ENCODE measurements at places on chromosomes 3 and 15.

DNA sequence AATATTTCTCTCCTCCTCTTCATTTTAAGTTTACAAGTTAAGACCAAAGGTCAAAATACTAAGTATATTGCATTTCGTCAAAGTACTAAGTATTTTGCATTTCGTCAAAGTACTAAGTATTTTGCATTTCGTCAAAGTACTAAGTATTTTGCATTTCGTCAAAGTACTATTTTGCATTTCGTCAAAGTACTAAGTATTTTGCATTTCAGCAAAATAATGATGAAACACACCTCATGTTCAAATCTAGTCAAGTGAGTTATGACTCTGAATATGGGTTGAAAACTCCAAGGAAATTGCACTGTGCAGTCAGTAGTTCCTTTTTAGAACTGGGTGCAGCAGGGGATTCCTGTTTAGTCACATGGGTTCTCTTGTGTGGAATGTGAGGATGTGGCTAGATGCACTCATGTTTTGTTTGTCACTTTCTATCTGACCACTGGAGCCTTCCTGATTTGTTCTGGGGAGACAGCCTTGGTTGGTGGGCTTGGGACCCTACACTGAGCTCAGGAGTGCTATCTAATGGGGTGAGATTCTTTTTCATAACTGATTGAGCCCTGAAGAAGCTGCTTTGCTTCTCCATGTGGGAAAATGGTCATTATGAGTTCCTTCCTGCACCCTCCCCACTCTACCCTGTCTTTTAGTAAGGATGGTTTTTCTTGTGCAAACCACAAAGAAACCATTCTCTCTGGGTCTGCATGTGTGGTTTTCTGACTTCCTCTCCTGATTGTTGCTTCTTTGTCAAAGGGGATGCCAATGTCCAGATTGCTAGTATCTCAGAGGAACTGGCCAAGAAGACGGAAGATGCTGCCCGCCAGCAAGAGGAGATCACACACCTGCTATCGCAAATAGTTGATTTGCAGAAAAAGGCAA lies 73.4 kb downstream of the CCK start:
- DNase-seq: peak; percentile 42

GRCh38 chr3:65617787-65618186 lies 420.9 kb downstream of the MAGI1 start:
- no peak for DNase-seq

GRCh38 chr3:130757611-130758150 lies 11.1 kb upstream of the PIK3R4 start:
- DNase-seq: no peak

DNA sequence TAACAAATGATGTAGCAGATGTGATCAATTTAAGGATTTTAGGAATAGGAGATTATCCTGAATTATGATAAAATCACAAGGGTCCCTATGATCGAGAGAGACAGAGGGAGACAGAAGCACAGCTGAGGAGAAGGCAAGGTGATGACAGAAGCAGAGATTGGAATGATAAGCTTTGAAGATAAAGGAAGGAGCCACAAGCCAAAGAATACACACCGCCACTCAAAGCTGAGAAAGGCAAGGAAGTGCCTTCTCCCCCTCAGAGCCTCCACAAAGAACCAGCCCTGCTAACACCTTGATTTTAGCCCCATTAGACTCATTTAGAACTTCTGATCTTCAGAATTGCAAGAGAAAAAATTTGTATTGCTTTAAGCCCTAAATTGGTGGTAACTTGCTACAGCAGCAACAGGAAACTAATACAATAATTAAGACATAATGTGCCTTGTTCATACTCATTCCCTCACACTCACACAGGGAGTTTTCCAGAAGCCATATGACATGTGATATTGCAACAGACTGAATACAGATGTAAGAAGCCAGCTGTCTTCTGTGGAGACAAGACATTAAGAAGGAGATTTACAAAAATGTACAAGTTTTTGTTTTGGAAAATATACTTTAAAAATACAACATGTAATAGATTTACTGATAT lies 38.2 kb downstream of the TRANK1 start:
- no peak for DNase-seq

- DNase-seq: no peak
Measured at GRCh38 chr3:53023072-53023823, 22.6 kb downstream of the SFMBT1 start.
